Stimulated activated CD4-positive, alpha-beta T cell treated with anti-CD3 and anti-CD28 coated beads, Interleukin-1b, Interleukin-23, amount 100 ng/mL, for 4 hours (primary cell): ENCODE measurements at places on chromosomes 7 and 10.

DNA sequence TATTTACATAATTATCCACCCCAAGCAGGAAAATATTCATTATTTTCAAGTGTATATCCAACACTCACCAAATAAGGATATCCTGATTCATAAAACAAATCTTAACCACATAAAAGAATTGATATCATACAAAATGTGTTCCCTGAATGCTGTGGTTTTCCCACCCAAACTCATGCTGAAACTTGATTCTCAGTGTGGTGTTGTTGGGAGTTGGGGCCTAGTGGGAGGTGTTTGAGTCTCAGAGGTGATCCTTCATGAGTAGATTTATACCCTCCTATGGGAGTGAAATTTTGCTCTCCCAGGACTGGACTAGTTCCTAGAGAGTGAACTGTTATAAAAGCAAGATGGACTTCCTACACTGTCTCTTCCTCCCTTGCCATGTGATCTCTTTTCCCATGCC, 1028.3 kb downstream of the SORCS1 start:
- DNase-seq: no peak

DNA sequence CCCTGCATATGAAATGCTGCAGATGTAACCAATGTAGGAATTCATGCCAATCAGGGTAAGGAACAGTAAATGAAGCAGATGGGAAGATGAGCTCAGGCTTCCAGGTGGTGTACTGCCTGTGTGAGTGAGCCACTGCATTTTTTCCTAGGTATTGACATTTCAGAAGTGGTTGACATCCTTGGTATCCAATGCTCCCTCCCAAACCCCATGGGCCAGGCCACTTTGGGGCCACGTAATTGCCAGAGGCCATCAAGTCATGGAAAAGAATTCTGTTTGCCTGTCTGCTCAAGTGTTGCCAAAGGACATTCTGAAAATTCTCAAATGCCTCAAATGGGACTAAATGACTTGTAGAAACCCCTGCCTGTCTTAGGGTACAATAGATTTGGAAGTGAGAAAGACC, 384.6 kb downstream of the GATA3 start:
- no peak for DNase-seq

DNA sequence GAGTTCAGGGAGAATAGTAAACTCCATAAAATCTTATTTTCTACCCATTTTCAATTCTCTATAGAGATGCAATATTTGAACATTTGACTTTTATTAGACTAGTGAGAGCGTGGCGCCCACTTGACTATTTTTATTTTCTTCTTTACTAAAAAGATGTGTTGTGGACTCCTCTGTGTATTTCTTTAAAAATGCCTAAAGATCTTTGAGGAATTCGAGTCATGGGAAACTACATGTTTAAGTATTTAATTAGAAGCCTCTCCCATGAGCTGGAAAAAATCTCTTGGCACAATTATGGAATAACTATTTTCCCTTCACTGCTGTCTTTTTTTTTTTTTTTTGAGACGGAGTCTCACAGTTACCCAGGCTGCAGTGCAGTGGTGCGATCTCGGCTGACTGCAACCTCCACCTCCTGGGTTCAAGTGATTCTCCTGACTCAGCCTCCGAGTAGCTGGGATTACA, 124.2 kb downstream of the ARHGAP12 start:
- no peak for DNase-seq

DNA sequence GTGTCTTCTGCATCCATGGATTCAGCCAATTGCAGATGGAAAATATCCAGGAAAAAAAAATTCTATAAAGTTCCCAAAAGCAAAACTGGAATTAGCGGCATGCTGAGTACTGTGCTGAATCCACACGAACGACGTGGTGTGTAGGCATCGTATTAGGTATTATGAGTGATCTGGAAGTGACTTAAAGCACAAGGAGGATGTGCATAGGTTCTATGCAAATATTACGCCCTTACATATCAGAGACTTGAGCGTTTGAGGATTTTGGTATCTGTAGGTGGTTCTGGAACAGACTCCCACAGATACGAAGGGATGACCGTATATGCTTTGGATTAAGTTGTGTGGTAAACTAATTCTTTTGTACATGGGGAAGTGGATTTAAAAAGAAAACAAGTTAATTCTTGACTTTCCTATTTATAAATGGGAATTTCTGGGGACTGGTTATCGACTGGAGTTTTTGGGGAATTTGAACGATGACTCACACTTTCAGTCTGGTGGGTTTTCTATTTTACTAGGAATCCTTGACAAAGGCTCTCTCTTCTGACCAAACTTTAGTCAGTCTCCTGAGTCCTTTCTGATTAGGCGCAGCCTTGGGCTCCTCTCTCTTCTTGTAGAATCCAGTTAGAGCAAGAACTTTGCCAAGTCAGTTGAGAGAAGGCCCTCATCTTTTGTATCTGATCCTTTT, 5.4 kb upstream of the NUB1 start:
- DNase-seq: no peak

DNA sequence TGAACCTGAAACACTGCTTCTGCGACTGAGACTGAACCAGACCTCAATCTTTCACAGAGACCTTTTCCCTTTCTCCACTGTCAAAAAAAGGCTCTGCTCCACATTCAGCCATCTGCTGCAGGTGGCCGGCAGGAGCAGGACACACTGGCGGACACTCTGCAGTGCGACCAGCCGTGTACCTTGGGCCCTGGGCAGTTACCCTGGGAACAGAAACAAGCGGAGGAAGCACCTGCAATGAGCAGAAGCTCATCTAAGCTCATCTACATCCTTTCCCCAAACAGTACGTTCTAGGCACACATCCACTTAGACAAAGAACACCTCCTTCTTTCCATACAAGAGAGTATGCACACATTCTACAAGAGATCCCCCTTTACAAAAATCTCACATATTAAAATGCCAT, 22.8 kb downstream of the VOPP1 start:
- DNase-seq: no peak

DNA sequence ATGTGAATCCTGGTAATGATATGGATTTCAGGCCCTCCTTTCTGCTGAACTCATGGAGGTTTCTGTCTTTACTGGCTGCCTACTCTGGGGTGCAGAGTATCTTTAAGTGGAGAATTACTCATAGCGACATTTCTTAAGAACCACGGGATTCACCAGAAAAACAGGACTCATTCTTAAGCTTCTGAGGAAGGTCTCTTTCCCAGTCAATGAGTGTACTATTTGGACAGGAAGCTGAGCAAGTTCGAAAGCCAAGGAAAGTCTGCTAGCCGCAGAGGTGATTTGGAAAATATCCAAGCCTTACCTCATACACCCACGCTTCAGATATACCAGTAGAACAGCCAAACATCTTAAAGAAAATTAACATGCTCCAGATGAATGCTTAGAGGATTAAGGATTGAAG, 377.6 kb upstream of the MYO3A start:
- no peak for DNase-seq

- no peak for DNase-seq
These were observed 49.2 kb downstream of the RASGEF1A start for GRCh38 chr10:43217563-43218205.

- DNase-seq: peak; percentile 3
These were observed 66.4 kb downstream of the EXOC6 start for GRCh38 chr10:92914478-92915325.

DNA sequence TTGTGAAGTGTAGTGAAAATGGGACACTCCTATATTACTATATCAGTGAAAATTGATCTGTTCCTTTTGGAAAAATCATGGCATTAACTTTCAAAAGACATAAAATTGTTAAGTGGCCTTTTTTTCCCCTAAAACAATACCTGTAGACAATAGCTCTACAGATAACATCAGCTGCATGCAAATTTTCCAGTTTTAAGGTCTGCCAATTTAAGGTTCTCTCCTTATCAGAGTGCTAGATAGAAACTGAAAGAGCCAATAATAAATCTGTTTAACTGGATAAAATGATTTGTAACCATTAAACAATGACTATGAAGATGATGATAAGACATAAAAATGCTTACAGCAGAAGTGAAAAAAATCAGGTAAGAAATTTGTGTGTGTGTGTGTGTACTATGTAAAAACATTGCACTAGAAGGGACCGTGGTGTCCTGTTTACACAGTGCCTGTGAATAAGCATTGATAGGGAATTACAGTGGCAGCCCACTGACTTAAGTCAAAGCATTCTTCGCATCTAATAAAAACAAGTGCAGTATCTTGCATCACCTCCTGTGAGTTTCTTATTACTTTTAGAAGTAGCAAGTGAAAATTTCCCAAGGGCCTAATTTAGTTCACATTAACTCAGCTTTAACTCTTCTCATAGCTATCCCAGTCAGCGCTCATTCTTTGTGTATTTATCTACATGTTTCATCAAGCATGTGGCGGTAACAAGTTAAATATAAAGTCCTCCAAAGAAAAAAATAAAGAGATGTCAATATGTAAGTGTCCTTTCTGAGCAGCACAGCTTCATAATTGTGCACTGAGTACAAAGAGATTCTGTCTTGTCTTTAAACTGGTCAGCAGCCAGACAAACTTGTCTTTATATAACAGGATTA, 261.9 kb downstream of the ARL4A start:
- no peak for DNase-seq

DNA sequence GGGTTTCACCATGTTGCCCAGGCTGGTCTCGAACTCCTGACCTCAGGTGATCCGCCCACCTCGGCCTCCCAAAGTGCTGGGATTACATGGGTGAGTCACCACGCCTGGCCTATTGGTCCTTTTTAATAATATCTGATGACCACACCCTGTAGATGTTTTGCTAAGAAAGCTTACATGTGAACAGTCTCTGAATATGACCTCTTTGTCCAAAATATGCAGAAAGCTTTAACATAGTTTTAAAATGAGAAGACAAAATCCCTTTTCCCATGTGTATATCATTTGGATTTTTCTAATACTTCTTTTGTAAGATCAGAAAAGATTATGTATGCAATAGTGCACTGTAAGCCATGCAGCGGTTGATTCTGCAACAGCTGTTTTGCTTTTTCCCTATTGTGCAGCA, 38.5 kb downstream of the MCU start:
- DNase-seq: no peak

DNA sequence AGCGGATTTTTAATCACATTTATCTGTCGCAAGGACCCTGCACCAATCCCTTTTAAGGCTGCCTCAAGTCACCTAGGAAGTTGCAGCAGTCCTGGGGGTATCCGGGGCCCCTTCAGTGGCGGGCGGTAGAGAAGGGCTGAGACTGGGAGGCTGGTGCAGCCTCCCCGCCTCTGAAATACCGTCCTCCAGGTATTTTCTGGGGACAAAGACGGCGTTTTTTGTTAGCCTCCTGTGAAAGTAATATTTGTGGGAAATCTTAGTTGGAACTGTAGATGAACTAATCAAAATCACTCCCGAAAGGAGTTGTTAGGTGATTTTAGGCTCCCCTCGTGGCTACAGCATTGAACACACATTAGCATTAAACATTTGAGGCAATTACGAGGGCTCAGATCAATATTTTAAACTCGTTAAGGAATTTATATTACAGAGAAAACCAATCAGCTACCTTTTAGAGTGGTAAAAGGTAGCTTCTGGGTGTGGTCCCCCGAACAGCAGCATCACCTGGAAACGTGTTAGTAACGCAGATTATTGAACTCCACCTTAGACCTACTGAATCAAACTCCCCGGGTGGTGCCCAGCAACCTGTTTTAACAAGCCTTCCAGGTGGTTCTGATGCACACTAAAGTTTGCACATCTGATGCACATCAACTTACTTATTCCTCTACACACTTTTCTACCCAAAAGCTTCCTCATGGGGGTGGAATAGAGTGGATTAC, 530 bp upstream of the ANXA7 start:
- DNase-seq: no peak

DNA sequence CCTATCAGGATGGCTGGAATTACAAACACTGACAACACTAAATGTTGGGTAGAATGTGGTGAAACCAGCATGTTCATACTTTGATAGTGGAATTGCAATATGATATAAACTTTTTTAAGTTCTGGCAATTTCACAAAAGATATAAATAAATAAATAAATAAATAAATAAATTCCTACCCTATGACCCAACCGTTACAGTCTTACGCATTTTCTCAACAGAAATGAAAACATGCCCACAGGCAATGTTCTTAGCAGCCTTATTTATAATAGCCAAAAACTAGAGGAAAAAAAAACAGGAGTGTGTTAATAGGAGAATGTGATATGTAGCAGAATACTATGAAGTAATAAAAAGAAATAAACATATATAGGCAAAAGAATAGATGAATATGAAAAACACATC, 318.9 kb downstream of the IPMK start:
- DNase-seq: no peak

GRCh38 chr10:109765838-109766237, 157.5 kb downstream of the XPNPEP1 start:
- DNase-seq: no peak

- no peak for DNase-seq
These were observed 197.7 kb downstream of the RPS24 start for GRCh38 chr10:78231327-78231726.

- peak; percentile 29 for DNase-seq
These were observed 23.9 kb upstream of the CALD1 start for GRCh38 chr7:134755422-134756022.

- DNase-seq: no peak
These were observed 339.8 kb upstream of the LRRTM3 start for GRCh38 chr10:66586073-66586472.

- DNase-seq: no peak
These were observed 9.2 kb downstream of the SP8 start for GRCh38 chr7:20777377-20778062.
